ENCODE measurements at places on chromosomes 3 and 15.

- no peak for ATAC-seq
Observed at GRCh38 chr3:196093317-196094111, 11.6 kb upstream of the TFRC start.

GRCh38 chr15:93253681-93254080 is 164.7 kb upstream of the RGMA start:
- ATAC-seq, result no peak

- ATAC-seq, result peak; percentile 48
Observed at GRCh38 chr3:12663401-12663935, 449 bp downstream of the RAF1 start.

DNA sequence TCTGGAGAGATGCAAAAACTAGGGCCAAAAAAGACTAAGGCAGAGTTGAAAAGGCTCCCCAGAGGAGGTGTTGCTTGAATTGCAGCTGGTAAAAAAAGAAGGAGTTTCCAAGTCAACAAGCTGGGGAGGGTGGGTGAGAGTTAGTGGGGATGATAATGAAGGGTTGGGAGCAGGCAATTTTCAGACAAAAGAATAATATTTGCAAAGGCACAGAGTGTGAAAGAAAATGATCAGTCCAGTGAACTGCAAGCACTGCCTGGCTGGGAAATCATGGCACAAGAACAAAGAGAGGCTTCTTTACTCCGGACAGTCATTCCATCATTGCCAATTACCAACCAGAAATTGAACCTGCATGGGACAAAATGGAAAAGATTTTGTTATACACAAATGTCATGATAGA is 42.2 kb downstream of the C3orf85 start:
- ATAC-seq, result no peak

GRCh38 chr3:55591888-55592287 is 104.8 kb upstream of the WNT5A start:
- ATAC-seq, result no peak

DNA sequence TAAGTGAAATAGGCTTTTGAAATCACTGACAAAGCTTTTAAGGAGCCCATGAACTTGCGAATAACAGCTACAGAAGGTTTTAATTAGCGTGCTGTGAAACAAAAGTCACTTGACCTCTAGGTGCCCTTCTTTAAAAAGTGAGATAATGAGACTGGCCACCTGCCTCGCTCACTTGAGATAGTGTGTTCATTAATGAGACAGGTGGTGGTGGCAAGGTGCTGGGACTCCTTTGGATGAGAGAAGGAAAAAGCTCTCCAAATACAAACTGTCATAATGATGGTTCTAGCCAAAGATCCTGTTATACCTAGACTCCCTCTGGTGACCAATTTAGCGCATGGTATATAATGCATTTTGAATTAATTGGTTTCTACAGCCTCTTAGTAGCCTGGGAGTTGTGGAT is 22.7 kb upstream of the IREB2 start:
- ATAC-seq, result no peak

DNA sequence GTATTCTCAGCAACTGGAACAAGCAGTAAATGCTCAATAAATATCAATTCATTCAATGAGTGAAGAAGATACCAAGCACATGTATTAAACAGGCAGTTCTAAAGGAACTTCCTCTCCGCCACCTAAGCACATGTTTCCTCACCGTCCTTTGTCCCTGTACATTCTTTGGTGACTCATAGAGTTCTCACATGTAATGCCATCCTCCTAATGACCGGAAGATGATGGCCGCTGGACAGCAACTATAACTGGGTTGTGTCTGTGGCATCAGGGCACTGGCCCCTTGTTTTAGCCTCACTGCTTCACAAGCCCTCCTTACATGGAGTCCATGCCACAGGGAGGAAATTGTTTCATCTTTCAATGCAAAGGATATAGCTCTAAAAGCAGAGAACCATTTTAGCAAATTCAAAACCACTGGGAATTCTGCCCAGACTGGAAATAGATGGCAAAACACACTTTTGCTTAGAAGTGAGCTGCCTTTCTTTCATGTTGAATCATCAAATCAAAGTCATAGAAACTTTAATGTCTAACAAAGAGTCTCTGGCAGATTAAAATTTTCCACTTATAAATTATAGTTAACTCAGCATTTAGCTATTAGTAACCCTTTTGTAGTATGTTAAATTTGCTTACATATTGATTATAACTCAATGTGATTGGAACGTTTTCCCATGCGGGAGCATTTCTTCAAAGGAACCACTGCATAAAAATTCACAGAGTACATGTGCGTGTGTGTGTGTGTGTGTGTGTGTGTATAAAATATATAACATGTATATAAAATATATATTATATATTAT is 74.1 kb downstream of the GAP43 start:
- ATAC-seq, result no peak

DNA sequence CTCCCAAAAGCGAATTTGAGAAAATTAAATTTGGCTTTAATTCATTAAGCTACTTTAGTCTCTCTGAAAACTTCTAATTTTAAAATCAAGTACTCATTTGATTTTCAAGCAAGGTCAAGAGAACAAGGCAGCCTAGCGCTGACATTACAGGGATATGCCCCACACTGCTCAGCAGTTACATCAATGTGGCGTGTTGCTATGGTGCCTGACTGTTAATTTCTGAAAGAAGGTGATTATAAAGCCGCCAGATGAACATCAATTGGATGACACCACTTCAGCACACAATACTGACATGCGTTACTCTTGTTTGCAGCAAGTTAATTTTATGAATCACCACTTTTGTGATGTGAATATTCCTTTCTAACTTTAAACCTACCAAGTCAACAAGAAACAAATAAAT is 284.4 kb downstream of the FOXP1 start:
- ATAC-seq, result peak; percentile 69

- ATAC-seq, result no peak
Observed at GRCh38 chr3:114242947-114243346, 5.6 kb upstream of the ZNF80 start.

- ATAC-seq, result no peak
Observed at GRCh38 chr3:82475306-82475705, 713.9 kb upstream of the GBE1 start.

GRCh38 chr3:12185172-12185710 is 26.5 kb upstream of the TIMP4 start:
- no peak for ATAC-seq

DNA sequence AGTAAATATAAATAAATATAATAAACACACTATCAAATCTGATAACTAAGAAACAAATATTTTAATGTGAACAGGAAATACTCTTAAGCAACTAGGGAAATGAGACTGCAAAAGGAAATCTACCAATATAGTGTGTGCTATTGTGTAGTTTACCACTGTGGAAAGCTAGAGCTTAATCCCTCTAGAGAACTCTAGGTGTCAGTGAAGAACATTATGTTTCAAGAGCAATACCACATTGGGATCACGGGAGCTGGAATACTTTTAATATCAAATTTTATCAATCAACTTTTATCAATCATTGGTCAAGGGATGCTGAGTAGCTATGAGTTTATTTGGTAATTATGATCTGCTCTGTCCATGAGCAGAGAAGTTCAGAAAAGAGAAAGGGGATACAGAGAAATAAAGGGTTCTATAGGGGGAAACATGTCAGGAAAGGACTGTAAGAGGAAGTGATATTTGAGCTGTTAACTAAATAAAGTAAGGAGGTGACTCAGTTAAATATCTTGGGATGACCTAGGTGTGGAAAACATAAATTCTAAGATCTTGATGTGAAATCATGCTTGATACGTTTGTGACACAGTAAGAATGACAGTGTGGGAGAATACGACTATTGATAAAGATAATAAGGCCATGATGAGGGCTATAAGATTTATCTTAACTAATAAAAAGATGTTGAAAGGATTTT is 762.2 kb upstream of the ALCAM start:
- no peak for ATAC-seq

GRCh38 chr3:129530251-129530791 is 1.9 kb downstream of the RHO start:
- ATAC-seq, result no peak

- no peak for ATAC-seq
Observed at GRCh38 chr3:83454353-83454752, 1504.4 kb upstream of the CADM2 start.

- no peak for ATAC-seq
Observed at GRCh38 chr15:51971032-51971374, 575 bp downstream of the LEO1 start.

DNA sequence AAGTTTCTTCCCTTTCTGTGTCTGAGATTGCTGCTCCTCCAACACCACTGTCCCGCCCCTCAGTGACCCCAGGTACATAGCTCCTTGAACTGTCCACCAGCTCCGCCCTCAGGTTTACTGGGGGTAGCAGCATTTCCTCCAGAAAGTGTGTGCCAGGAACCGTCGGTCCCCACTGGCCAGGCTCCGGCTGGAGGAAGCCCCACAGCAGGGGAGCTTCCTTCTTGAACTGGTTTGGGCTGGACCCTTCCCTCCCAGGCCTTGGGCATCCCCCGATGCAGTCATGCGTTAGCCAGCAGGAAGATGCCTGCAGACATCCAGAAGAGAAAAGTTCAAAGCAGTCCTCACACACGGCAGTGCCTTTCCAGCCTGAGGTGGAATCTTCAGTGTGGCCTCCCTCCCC is 19.7 kb downstream of the PAK6 start:
- ATAC-seq, result peak; percentile 23

GRCh38 chr3:164806188-164806587 is 272.1 kb downstream of the SI start:
- ATAC-seq, result no peak

GRCh38 chr15:82100111-82100929 is 54.5 kb upstream of the MEX3B start:
- ATAC-seq, result peak; percentile 49

- peak; percentile 57 for ATAC-seq
Observed at GRCh38 chr3:192564611-192565010, 162.7 kb downstream of the FGF12 start.

- no peak for ATAC-seq
Observed at GRCh38 chr3:182902236-182902635, 78.1 kb downstream of the DCUN1D1 start.

DNA sequence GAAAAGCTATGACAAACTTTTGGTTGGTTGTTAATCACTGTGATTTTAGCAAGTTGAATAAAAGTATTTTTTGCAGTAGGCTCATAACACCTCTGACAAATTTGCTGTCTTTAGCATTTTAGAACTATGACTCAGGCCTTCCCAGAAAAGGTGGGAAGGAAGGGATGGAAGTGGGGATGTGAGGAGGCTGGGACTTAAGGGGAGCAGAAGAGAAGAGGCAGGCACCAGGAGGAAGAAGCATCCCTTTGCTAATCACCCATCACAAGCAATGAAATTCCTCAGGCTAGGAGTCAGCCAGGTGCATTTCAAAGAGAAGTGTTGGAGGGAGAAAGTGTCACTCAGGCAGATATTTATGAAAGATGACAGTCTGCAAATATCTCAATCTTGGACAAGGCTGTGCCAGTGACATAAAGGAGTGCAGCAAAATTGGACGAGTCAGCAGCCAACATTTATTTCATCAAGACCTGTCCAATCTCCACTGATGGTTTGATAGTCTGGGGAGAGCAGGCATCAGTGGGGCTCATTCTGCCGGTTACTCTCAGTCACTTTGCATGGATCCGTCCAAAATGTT is 337.3 kb upstream of the ARRDC4 start:
- no peak for ATAC-seq

- ATAC-seq, result no peak
Observed at GRCh38 chr3:117565777-117566176, 856.2 kb downstream of the TUSC7 start.

- no peak for ATAC-seq
Observed at GRCh38 chr15:57085267-57085666, 166.8 kb downstream of the TCF12 start.

- no peak for ATAC-seq
Observed at GRCh38 chr3:41690766-41691563, 270.9 kb downstream of the ULK4 start.

DNA sequence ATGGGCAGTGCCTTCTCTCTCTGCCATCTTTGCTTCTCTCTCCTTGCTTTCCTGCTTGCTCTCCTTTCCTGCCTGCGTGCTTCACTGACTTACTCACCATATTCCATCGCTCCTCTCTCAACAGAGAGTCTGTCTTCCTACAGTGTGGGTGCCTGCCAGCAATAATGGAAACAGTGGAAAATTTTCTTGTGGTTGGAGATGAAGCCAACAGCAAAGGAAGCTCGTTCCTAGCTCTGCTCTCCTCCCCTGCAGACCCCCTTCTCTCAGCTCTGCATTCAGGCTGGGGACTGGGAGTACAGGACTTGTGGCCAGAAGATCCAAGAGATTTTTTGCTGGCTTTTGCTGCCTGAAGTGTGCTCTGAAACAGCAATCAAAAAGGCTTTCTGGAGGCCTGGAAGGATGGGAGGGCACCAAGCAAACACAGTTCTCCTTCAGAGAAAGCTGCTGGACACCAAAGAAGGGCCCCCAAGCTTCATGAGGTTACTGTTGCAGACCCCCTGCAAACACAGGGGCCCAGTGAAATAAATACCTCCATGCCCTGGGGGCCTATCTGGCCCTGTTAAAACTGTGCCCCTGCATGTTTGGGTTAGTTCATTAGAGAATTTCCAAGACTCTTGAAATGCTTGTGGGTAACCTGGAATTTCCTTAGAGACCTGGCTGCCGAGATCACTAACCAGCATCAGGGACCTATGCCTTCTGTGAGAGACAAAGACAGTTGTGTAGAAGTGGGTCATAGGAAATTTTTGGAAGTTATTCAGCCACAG is 149.9 kb upstream of the RASGRP1 start:
- ATAC-seq, result no peak

DNA sequence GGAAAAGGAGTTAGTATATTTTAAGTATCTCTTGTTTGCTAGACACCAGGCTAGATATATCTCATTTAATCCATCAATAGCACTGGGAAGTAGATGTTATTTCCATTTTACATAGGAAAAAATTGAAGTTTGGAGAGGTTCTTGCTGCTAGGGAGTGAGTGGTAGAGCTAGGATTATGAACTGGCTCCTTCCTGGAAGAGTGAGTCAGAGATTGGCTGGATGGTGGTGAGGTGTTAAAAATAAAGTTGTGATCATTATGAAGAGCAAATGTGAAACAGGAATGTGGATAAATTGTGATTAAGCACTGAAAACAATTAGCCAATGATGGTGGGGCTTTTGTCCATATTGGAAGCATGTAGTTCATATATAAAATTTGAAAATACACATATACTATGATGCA is 234.2 kb downstream of the WNT5A start:
- no peak for ATAC-seq

DNA sequence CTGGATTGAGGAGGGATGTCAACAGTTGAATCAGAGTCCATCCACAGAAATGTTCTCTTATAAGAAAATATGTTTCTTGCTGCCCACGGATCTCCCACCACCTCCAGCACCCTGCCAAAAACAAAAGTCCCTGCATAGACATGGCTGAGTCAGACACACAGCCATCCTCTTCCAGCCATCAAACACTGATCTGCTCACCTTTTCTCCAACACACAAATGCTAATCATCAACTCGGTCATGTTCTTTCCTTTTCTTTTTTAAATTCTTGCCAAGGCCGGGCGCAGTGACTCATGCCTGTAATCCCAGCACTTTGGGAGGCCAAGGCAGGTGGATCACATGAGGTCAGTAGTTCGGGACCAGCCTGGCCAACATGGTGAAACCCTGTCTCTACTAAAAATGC is 110.7 kb upstream of the IL12A start:
- no peak for ATAC-seq

- ATAC-seq, result peak; percentile 44
Observed at GRCh38 chr3:113287803-113288648, 76.7 kb downstream of the BOC start.

Data from motor neuron (in vitro differentiated cells).